AML-193 (cell line): ENCODE measurements at places on chromosomes 6 and 20.
A peak's percentile ranks its signal among the peaks of the same experiment; 100 is the strongest.

GRCh38 chr6:138107752-138108592 is 753 bp upstream of the PERP start:
- DNase-seq, result no peak

DNA sequence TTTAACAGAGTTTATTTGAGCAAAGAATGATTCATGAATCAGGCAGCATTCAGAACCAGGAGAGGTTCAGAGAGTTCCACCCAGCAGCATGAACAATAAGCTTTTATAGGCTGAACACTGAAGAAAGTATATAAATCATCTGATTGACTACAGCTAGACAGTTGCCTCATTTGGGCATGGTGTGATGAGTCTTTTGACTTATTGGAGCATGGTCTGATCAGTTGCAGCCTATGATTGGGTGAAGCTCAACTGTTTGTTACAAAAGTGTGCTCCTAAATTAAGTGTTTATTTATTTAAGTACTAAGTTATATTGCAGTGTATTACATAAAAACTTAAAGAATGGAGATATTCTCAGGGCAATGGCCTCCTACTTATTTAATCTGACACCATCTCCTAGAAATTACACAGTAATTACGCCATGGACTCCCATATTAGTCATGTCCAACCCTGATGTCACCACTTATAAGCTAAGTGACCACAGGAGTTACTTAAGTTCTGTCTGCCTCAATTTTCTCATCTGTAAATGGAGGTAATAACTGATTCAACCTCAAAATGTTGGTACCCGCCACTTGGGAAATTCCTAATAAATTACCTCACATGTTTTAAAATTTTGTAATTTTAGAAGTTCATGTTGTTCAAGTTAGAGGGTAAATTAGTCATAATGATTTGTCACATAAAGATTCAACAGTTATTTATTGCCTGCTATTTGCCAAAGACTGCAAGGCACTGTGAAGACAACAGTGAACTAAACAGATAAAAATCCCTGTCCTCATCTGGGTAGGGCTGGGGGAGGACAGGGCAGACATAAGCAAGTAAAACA is 15.2 kb upstream of the ROS1 start:
- DNase-seq, result peak; percentile 41

DNA sequence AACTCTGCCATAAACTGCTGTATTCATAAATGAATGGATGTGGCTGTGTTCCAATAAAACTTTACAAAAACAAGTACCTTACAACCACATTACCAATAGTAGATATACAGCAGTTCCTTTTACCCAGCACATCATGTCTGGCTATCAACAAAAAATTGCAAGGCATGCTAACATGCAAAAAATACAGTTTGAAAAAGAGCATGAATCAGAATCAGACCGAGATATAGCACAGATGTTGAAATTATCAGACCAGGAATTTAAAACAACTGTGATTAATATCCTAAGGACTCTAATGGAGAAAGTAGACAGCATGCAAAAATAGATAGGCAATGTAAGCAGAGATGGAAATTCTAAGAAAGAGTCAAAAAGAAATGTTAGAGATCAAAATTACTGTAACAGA is 8.4 kb upstream of the NUS1 start:
- DNase-seq, result no peak

- DNase-seq, result peak; percentile 97
These were observed at the start of gene IFNGR1 for GRCh38 chr6:137218917-137219663. Gene IFNGR1 (minus strand): TSS chr6:137219385. CDS start chr6:137219327, 58 bp downstream.

GRCh38 chr20:50563133-50563944 is 53.2 kb downstream of the PTPN1 start:
- no peak for DNase-seq

DNA sequence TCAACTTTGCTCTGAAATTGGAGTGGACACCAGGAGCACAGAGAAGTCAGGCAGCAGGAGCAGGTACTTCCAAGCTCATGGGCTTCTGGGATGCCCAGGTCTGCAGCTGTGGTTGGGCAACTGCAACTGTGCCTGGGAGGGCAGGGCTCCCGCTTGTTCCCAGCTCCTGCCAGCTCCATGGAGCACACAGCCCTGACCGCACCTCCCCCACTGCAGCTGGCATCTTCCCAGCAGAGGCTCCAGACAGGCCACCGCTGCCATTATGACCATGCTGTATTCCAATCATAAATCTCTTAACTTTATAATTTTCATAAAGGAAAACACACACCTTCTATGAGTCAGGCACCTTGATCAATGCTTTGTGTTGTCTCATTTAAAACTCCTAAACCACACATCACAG is 36.9 kb downstream of the STK38 start:
- no peak for DNase-seq

DNA sequence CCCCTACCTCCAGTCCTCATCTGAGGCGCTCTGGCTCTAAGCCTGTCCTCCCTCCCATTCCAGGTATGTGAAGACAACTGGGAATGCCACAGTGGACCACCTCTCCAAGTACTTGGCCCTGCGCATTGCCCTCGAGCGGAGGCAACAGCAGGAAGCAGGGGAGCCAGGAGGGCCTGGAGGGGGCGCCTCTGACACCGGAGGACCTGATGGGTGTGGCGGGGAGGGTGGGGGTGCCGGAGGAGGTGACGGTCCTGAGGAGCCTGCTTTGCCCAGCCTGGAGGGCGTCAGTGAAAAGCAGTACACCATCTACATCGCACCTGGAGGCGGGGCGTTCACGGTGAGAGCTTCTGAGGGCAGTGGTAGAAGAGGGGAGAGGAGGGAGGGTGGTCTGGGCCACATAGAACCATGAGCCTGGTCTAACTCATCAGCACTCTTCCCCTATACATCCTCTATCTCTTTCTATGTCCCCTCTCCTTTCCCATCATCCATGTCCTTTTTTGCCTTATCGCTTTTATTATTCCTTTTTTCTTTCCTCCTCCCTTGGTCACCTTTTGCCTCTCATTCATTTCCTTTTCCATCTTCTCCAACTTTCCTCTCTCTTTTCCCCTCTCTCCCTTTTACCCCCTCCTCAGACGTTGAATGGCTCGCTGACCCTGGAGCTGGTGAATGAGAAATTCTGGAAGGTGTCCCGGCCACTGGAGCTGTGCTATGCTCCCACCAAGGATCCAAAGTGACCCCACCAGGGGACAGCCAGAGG is 3.5 kb downstream of the RING1 start:
- no peak for DNase-seq

DNA sequence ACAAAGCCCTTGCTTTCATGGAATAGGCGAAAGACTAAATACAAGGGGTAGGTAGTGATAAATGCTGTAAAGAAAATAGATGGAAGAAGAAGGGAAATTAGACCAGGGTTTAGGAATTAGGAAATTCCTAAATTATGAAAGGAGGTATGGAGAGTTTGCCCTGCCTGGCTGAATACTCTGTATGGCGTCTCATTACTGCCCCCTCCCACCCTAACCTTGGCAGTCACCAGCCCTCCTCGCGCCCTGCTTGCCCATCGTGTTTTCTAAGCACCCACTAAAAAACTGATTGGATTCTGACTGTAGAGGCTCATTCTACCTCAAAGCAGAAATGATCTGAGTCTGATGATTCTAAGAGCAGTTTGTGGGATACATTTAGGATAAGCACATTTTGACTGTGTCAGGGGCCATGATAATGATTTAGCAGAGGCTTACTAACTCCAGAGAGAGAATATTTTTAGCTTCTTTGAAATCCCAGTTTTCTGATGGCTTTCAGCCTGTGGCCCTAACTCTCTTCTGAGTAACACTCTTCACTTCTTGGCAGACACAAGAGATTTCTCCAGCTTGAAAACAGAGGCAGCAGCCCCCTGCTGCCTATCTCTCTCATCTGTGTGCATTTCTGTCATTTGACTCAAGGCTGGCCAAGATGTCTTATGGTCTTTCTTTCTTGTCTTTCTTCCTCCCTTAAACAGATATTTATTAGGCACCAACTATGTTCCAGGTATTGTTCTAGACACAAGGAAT is 1.4 kb upstream of the CHD6 start:
- no peak for DNase-seq

- no peak for DNase-seq
These were observed 75.8 kb downstream of the LAMP5 start for GRCh38 chr20:9590189-9590588.

DNA sequence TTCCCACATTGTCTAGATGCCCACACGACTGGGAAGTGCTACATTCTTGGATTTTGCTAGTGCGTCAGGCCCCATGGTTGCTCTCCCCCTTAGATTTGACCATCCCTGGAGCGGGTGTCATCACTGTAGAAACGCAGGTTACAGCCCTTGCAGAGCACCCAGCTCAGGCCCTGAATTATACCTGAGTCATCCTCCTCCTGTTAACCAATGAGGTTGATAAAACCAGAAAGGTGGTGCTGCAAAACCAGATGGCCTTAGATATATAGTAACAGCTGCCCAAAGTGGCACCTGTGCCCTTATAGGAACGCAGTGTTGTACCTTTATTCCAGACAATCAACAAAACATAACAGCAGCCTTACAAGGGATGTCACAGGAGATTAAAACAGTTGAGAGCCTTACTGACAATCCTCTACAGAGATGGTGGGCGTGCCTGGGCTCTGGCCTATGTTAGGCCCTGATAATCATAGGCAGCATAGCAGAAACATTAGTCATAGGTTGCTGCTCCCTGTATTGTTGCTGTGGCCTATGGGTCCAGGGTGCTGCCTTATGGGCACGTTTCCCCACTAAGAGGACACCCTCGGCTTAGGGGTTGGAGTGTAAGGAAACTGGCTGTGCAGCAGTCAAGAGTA is 33.6 kb upstream of the HSF2 start:
- DNase-seq, result no peak

DNA sequence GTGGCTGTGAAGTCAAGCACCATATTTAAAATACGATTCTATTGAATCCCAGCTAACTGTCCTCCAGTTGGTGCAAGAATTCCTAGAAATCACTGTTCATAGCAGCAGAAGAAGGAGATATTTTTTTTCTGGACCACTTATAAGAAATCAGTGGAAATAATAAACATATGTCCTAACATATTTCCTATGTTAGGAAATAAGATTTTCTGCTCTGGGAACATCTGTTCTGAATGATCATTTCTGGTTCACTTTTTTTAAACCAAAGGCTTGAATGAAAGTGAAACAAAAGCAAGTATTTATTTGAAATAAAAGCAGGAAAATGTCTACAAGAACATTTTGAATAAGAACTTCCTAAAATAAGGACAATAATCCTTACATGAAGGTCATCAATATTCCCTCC is 138.9 kb upstream of the RALGAPA2 start:
- DNase-seq, result no peak

DNA sequence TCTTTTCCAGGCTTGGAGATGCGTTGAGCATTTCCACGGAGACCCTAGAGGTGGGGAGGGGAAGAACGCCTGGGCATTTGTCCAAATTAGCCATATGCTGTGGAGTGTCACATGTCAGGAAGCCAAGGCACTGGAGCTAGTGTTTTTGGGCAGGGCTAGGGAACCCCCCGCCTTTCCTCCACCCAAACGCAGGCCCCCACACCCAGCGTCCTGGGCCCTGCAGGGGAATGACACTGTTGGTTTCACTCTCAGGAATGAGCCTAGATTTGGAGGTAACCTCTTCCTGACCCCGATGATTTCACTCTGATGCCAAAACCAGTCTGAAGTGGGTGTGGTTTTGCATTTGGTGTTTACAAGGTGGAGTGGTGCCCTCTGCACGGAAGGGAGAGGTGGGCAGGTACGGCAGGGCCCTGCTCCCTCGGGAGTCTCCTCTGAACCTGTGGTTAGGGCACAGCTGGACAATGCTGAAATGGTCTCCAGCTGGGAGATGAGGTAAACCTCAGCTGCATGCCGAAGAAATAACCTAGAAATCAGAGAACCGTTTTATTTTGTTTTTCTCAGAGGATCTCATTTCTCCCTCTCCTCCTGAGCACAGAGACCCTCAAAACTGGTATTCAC is 29.5 kb downstream of the MTHFD1L start:
- DNase-seq, result no peak

- no peak for DNase-seq
These were observed 90.9 kb downstream of the CRYBG1 start for GRCh38 chr6:106451439-106451838.

DNA sequence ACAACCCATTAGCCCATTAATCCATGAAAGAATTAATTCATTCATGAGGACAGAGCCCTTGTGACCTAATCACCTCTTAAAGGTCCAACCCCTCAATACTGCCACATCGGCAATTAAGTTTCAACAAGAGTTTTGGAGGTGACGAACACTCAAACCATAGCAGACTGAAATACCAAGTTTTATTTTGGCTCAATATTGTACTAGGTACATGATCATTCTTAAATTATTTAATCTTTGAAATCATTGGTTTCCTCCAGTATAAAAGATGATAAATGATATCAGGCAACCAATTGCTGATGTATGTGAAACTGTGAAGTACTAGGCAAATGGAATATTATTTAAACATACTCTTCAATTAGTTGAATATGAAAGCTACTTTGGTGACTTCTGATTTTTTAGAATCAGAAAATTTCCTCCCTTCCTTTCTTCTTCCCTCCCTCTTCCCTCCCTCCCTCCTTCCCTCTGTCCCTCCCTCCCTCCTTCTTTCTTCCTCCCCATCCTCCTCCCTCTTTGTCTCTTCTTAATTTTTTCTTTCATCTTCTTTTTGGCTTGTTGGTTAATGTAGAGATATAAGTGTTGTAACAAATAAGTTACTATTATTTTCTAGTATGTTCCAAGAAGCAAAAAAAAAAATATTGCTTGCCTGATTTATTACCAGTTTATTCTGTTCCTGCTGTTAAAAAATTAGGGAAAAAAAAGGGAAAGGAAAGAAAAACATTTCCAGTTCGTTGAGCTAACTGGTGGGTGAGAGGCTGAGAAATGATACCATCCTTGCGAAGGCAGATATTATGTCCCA is 233.9 kb upstream of the ZNF217 start:
- DNase-seq, result no peak

- DNase-seq, result no peak
These were observed 367.7 kb downstream of the ARHGAP18 start for GRCh38 chr6:129342243-129342642.

GRCh38 chr6:134480593-134480992 is 162.7 kb upstream of the SGK1 start:
- no peak for DNase-seq

DNA sequence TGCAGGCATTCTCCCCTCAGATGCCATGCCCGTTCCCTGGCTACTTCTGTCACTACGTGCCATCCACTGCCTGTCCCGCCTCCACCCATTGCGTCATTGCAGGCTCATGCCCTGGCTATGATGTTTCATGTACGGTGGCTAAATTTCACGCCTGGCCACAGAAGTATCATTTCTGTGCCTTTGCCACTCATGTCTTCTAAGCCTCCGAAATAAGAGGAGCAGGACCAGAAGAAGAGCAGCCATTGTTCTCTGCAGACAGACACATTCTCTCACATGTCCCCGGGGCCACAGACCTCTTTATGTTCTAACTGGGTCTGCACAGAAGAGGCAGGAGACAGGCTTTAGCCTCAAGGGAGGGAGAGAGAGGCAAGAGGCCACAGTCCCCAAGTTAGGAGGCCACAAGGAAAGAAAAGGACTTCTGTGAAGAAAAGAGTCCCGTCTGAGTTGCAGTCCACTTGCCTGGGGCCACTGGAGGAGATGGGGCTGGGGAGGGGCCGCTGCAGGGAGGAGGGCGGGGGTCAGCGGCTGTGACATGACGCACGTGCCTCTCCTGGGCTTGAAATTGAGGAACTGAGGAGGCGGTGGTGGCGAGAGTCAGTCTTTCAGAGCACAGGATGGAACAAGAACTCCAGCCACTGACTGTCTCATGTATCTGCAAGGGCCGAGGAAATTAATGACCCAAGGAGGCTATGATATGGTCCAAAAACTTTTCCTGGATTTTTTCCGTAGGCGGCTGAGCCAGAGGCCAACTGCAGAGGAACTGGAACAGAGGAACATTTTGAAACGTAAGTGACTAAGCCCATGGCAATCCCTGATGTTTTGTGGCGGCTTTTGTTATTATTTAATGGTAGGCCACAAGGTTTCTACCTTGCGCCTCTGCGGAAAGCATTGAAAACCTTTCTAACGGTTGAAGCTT is 55.9 kb downstream of the TBC1D7 start:
- peak; percentile 91 for DNase-seq

GRCh38 chr6:351867-352289 is 39.7 kb upstream of the IRF4 start:
- no peak for DNase-seq
